ENCODE measurements at places on chromosomes 5 and 9.

DNA sequence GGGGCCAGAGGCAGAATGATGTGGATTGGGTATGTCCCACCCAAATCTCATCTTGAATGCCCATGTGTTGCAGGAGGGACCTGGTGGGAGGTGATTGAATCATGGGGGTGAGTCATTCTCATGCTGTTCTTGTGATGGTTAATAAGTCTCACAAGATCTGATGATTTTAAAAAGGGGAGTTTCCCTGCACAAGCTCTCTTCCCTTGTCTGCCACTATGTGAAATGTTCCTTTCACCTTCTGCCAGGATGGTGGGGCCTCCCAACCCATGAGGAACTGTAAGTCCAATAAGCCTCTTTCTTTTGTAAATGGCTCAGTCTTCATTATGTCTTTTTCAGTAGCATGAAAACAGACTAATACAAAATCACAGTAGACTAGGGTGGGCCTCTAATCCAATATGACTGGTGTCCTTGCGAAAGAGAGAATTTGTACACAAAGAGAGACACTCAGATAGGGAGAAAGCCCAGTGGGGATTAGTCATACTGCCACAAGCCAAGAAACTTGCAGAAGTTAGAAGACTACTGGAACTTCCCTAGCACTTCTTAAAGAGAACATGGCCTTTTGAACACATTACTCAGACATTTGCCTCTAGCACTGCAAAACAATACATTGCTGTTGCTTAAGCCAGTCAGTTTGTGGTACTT lies 68.4 kb downstream of the ANXA1 start:
- DNase-seq: no peak

GRCh38 chr9:9997585-9997984 lies 615.2 kb downstream of the PTPRD start:
- DNase-seq: no peak

- DNase-seq: no peak
Measured at GRCh38 chr5:56585461-56585860, 229.9 kb upstream of the MAP3K1 start.

- DNase-seq: no peak
Measured at GRCh38 chr9:98783518-98784226, 12.7 kb downstream of the ANKS6 start.

DNA sequence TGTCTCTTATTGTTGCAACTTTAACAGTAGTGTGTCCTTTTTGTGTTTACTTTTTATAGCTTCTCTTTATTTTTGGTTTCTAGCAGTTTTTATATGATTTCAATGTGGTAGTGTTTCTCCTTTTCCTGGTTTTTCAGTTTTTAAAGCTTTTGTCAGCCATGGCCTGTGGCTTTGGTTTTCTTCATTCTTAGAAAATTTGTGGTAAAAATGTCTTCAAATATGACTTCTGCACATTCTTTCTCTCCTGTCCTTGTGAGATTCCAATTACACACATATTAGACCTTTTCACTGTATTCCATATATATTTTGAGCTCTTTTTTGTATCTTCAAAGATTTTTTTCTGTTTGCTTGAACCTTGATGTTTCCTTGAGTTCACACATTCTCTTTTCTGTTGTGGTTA lies 180.5 kb downstream of the CNTLN start:
- no peak for DNase-seq

DNA sequence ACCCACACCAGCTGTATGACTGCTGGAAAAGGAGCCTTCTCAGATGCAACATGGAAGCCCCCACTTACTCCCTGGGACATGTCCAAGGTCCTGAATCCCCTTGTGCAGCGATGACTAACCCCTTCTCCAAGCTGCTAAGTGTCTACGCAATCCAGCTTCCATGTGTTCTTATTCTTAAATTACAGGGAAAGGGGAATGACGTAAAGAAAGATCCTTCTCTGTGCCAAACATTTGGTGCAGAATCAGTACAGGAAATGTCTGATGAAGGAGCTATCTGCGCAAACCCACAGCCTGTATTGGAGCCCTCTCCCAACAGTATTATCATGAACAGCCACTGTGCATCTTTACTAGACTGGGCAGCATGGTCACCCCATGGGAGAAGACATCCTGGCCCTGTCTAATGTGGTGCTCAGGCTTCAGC lies 183.2 kb downstream of the FRMD3 start:
- no peak for DNase-seq
